Activated effector memory CD4-positive, alpha-beta T cell treated with Interleukin-2 at 50 U/mL for 16 hours (primary cell): ENCODE measurements at places on chromosomes 12 and 14.

- DNase-seq: no peak
Observed at GRCh38 chr12:25785134-25785533, 173.3 kb upstream of the RASSF8 start.

GRCh38 chr14:61110316-61111082 lies 129.5 kb downstream of the SLC38A6 start:
- DNase-seq: no peak

DNA sequence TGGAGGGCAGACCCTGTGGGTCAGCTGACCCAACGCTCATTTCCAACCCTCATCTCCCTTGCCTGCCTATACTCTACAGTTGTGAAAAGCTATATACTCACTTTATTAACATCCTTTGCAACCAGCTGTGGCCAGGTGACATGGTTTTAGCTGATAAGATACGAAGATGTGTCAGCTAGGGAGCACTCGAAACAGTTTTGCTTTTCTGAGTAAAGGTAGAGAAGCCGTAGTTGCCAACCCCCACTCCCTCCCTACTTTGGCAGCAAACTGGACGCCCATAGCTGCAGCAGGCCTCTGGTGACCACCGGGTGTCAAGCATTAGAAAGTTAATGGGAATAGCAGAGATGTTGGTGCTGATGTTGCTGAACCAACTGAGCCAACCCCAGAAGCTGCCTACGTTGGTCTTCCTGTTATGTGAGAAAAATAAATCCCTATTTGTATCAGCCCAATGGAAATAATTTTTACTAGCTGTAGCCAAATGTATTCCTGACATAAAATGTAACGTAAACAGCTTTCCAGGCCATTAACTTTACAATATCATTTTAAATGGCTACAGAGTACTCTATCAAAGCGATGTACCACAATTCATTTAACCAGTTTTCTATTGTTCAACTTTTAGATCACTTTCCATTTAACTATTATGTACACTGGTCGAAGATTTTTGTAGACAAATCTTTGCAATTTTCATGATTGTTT lies 98.5 kb upstream of the TMCC3 start:
- no peak for DNase-seq

DNA sequence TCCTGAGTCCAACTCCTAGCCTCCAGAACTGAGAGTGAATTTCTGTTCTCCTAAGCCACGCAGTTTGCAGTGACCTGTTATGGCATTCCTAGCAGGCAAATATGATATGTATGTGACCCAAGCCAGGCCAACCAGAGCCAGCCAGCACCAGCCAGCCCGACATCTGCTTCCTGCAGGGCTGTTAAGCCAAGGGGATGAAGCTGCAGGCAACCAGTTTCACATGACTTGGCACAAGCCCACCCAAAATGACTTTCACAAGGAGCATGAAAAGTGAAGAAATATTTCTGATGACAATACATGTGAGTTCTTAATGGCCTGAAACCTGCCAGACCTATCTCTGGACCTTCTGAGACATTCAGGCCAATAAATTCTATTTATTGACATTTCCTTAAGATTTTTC lies 68.1 kb downstream of the ITPK1 start:
- no peak for DNase-seq

GRCh38 chr12:109613649-109614455 lies 40.3 kb downstream of the MVK start:
- DNase-seq: no peak

GRCh38 chr12:31118347-31119191 lies 44.9 kb downstream of the DDX11 start:
- DNase-seq: no peak

- DNase-seq: no peak
Observed at GRCh38 chr12:31517994-31518393, 72.9 kb downstream of the DENND5B start.

- DNase-seq: no peak
Observed at GRCh38 chr12:94845110-94845509, 158.4 kb downstream of the NDUFA12 start.

DNA sequence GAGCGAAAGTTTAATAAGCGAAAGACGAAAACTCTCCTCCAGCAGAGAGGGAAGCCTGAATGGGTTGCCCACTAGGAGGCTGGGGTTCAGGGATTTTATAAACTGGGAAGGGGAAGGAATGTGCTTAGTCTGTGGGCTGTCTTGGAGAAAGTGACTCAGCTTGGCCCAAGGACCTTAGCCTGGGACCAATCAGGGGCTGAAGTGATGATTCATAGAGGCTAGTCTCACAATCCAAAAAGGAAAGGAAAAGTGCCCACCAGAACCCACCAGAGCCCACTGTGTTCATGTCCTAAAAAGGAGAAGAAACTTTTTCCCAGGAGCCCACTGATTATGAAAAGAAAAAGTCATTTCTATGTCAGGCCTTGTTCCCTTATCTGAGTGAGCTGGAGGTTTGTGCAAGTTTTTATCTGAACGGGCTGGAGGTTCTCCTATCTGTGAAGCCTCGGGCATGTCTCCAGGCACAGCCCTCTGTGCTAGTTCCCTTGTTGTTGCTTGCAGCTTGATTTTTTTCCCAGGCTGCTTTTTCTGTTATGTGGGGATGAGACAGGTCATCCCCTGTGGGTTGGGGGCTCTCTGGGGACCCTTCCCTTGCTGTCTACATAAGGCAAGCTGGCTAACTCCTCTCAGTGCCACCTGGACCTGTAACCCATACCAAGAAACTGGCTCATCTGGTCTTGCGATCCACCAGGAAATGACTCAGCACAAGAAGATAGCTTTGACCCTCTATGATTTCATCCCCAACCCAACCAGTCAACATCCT lies 8.3 kb upstream of the GOLGA5 start:
- DNase-seq: no peak

- no peak for DNase-seq
Observed at GRCh38 chr14:25868521-25869314, 729.1 kb downstream of the NOVA1 start.

GRCh38 chr12:103882861-103883596 lies 42.0 kb upstream of the NT5DC3 start:
- no peak for DNase-seq

GRCh38 chr14:55707365-55707804 lies 127.4 kb downstream of the KTN1 start:
- no peak for DNase-seq

DNA sequence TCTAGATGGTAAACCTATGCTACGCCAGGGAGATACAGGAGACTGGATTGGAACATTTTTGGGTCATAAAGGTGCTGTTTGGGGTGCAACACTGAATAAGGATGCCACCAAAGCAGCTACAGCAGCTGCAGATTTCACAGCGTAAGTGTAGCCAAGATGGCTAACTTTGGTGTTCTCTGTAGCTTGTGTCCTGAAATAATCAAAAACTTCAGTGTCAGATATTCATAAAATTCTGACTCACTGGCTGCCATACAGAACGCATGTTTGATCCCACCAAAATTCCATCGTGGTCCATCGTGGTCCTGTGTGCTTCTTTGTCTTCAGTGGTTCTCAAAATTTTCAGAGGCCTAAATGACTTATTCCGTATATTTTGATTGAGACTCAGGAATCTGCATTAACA lies 1.3 kb downstream of the STRAP start:
- no peak for DNase-seq

- no peak for DNase-seq
Observed at GRCh38 chr14:60544659-60545058, 35.7 kb downstream of the SIX6 start.

- no peak for DNase-seq
Observed at GRCh38 chr12:78187741-78188140, 357.0 kb downstream of the NAV3 start.

- no peak for DNase-seq
Observed at GRCh38 chr14:65187421-65188049, 85.2 kb upstream of the MAX start.

GRCh38 chr14:74909911-74910310 lies 13.1 kb downstream of the RPS6KL1 start:
- DNase-seq: no peak

DNA sequence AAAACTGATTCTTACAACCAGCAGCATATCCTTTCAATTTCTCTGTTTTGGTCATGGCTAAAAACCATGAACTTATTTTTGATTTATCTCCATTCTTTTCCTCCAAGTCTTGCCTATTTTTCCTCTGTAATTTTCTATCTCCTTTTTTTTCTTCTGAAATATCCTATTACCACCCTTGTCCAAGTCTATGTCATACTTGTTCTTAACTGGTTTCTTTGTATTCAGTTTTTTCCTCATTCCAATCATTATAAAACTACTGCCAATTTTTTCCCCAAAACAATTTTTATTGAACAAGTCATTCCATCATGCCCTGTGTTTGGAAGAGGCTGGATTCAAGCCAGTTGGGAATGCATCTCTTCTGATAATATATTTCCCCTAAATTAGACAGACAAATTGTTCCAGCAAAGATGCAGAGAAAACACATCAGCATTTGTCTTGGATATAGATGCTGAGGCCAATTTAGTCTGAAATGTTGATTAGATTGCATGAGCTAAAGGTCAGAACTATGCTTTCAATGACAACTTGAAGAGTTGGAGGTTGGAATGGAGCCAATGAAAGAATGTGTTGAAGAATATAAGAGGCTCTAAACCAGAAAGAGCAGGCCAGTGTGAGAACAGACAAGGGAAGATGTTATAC lies 30.7 kb downstream of the OTOGL start:
- DNase-seq: no peak
